ENCODE measurements at places on chromosomes 2 and 18.

GRCh38 chr18:62521082-62521481, 1.7 kb upstream of the ZCCHC2 start:
- DNase-seq: no peak

- DNase-seq: no peak
Measured at GRCh38 chr18:76530846-76531245, 35.8 kb upstream of the ZNF516 start.

GRCh38 chr2:21042958-21043743, 722 bp downstream of the APOB start:
- no peak for DNase-seq

GRCh38 chr18:48776641-48777025, 174.1 kb downstream of the SMAD7 start:
- no peak for DNase-seq
